ENCODE measurements at places on chromosomes 6 and 20.

- DNase-seq, result peak; percentile 65
These were observed 16.9 kb upstream of the PTCRA start for GRCh38 chr6:42898891-42899361.

DNA sequence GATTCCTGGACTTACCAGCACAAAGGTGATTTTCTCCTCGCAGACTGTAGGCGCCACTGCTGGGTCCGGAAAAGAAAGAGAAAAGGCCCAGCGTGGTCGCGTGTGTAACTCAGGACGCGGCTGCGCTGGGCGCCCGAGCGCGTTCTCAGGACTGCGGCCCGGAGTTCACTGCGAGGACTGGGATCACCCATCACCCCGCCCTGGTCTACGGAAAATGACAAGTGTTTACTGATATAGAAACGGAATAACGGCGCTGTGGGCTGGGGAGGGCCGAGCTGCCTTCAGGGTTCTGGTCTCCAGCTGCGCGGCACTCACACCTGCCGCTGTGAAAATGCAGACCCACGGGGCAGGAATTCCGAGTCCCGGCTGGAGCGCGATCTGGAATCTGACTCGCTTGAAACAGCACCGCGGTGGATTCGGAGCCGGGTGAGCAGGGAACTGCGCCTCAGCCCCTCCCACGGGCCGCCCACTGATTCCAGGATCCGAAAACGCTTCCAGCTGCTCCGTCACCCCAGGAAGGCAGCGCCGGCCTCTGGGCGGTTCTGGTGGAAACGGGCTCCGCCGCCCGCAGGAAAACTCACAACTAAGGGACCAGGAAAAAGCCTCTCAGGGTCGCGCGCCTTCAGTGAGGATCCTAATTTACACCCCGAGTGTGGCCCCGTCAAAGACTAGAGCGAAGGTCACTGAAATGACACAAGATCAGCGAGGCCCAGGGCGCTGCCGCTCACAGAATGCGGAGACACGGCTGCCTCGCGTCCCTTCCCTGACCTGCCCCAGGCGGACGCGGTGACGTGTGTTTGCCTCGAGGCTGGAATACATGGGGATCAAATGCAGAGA lies 34.5 kb downstream of the HLA-A start:
- DNase-seq, result peak; percentile 74

- peak; percentile 68 for DNase-seq
These were observed 7.8 kb downstream of the UBE3D start for GRCh38 chr6:83057705-83058321.

DNA sequence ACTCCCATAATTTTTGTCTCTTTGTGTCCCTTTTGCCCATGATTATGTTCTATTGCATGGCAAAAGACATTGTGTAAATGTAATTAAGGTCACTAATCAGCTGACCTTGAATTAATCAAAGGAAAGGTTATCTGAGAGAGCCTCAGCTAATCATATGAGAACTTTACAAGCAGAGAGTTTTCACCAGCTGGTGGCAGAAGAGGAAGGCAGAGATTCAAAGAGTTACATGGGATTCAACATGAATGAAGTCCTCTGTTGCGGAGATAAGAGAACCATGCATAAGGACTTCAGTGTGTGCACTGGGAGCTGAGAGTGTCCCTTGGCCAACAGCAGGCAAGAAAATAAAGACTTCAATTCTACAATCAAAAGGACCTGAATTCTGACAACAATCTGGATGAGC lies 494.1 kb upstream of the ARID1B start:
- no peak for DNase-seq

DNA sequence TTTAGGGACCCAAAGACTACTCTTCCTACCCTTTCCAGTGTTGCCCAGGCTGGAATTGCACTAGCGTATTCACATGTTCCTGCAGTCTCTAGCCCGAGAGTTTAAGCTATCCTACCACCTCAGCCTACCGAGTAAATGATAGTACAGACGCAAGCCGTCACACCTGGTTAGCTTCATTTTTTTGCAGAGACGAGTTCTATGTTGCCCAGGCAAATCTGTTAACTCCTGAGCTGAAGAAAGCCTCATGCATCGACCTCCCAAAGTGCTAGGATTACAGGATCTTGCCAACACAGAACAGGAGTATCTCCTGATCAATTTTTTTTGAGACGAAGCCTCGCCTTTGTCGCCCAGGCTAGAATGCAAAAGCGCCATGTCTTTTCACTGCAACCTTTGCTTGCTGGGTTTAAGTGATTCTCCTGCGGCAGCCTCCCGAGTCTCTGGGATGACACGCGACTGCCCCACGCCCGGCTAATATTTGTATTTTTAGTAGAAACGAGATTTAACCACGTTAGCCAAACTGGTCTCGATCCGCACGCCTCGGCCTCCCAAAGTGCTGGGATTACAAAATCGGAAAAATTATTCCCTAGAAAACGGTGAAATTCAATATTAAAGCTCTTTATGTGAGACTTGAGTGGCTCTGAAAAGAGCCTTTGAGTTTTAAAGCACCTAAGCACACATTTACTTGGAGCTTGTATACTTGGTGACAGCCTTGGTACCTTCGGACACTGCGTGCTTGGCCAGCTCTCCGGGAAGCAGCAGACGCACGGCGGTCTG lies 128.5 kb downstream of the HFE start:
- peak; percentile 46 for DNase-seq

GRCh38 chr6:145498425-145498824 lies 236.9 kb downstream of the EPM2A start:
- no peak for DNase-seq

- DNase-seq, result peak; percentile 77
These were observed 92.0 kb downstream of the ATXN1 start for GRCh38 chr6:16669227-16669626.

GRCh38 chr20:50037575-50037974 lies 54.8 kb downstream of the SNAI1 start:
- no peak for DNase-seq

GRCh38 chr20:10433623-10434466 lies at the start of gene MKKS:
TSS of gene MKKS (minus strand) at chr20:10434222. CDS start at chr20:10413514, 20,708 bp downstream.
- peak; percentile 89 for DNase-seq

DNA sequence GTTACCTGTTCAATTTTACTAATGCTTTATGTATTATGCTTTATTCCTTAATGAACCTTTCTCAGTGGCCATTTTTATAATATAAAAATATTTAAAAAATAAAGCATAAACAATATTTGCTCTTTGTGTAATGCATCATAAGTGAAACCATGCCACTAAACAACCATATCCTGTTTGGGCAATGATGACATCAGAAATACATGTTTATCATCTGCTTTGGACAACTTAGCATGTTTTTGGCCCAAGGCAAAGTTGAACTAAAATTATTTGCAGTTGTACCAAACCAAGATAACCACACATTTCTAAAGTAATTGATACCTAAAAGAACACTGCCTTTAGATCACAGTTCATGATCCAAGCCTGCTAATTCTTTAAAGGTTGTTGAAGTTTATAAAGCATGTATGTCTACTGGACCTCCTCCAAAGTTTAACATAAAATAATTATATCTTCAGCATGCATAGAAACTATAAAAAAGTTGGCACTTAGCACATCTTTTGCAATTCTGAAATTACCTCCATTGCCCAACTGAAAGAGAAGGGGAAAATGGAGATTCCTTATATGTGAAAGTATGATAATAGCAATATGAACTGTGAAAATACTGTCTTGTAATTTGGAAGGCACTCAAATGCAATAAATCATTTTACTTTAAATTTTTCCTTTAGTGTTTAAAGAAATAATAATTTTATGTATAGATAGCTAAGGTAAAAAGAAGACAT lies 325.6 kb upstream of the RUNX2 start:
- DNase-seq, result peak; percentile 1

DNA sequence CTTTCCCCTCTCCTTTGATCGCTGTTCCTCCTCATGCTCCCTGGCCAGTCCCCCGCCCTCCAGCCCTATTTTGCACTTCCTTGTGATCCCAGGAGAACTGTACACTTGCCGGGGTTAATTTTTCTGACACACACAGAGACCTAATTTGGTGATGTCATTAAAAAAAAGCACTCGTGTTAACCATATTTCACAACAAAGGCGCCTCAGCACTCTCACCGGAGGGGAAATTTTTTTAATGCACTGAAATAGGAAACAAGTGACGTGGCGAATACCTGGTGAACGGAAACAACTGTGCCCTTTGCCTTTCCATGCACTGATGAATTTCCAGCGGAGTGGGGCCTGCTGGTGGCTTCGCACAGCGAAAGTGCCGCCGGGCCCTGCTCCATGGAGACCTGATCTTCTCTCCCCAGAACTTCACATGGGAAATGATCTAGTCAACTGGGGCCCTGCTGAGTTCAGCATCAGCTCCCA lies 53.9 kb upstream of the TAGAP start:
- DNase-seq, result no peak

DNA sequence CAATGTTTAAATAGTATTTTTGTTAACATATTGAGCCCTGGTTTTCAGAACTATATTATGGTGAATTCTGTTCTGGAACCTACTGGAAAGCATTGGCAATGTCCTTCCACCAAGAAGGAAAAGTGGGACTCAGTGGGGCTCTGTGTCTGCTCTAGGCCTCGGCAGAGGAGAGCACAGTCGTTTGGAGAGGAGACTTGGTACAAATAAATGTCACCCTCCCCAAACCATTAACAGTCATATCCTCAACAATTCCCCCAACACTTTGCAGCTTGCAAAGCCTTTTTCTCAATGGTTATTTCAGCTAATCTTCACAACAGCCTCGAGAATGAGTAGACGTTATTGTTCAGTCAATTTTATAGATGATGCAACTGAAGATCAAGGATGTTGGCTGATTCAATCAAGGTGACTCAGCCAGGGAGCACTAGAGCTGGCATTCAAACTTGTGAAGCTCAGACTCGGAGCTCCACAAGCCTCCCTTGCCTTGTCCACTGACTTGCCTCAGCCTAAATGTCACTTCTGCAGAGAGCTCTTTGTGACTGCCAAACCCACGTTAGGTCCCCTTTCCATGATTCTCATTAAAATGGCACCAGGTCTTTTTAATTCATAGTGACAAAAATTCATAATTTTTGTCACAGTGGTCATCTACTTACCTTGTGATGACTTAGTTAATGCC lies 60.6 kb downstream of the TOX2 start:
- DNase-seq, result peak; percentile 86

- peak; percentile 39 for DNase-seq
These were observed 104.5 kb downstream of the CD24 start for GRCh38 chr6:106870069-106870468.

GRCh38 chr20:17735206-17735804 lies 35.5 kb downstream of the BANF2 start:
- peak; percentile 15 for DNase-seq

DNA sequence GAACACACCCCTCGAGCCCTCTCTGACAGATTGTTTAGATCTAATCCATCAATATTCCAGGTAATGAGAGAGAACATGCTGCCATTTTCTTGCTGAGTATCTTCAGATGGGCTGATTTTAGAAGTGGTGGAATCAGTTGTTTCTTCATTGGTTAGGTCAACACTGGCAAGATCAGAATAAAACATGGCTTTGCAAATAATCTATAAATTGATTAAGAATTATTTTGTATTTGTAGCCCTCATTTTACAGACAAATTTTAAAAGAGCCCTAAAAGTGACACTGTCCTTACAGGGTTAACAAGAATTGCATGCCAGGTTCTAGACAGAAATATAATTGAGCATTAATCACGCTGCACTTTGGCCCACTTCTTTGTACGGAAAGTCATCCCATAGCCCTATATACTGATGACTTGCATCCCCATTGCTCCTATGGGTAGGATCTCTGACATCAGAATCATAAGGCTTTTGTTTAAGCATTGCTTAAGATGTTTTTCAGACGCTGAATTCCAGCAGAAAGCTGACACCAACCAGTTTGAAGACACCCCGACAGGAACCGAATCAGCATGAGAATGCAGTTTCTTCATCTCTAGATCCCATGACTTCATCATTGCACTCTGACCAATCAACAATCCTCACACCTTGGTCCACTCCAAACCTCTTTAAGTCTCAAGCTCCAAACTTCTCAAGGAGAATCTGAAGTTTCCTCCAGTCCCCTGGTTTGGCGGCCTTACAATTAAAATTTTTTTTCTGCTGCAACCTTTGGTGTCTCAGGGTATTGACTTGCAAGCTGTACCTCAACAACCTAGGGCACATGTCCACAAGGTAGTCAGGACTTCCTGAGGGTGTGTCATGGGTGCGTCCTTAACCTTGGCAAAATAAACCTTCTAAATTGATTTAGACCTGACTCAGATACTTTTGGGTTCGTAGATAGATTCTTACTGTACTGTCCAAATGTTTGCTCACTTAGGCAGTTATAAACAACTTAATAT lies 7.8 kb downstream of the TDP2 start:
- DNase-seq, result peak; percentile 82

DNA sequence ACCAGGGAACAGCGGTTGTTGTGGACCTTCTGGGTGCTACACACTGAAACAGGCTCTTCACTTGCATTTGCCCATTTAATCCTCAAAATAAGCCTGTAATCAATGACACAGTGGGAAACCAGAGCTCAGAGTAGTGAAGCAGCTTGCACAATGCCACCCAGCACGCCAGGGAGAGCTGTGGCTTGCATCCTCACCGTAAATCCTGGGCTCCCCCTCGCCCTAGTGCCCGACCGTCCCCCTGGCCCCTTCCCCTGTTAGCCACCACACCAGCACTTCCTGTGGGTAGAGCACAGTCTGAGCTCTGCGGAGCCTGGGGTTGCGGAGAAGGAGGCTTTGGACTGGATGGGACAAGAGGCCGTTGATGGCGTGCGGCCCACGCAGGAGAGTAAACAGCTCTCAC lies 14.5 kb downstream of the VSTM2L start:
- DNase-seq, result no peak

- no peak for DNase-seq
These were observed 320.1 kb downstream of the ESR1 start for GRCh38 chr6:152127432-152128165.

- no peak for DNase-seq
These were observed 204.4 kb downstream of the SAMD5 start for GRCh38 chr6:147712841-147713240.

- DNase-seq, result no peak
These were observed 44.0 kb upstream of the PIM1 start for GRCh38 chr6:37125774-37126492.

- DNase-seq, result no peak
These were observed 155.9 kb downstream of the JARID2 start for GRCh38 chr6:15401769-15402250.

GRCh38 chr6:56448046-56448445 lies 194.6 kb downstream of the DST start:
- no peak for DNase-seq

DNA sequence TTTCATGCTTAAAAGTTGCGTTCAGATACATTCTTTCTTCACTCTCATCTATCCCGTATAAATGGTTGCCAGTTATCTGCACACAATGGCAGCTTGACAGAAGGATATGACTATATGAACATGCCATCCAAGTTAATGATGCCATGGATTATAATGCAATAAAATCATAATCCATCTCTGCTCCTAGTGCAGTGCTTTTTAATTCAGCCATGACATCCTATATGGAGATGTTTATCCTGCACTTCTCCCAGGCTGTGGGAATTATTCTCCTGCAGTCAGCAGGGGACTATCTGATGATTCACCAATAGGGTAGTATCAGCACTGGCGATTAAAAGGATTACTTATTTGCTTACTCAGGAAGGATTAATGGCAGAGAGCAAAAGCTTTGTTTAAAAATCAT lies 273.8 kb downstream of the SAMD5 start:
- peak; percentile 6 for DNase-seq

GRCh38 chr6:125507987-125508655 lies 206.4 kb upstream of the HDDC2 start:
- peak; percentile 11 for DNase-seq

- no peak for DNase-seq
These were observed 42.0 kb downstream of the JARID2 start for GRCh38 chr6:15287670-15288375.
